Chondrocyte (in vitro differentiated cells): ENCODE measurements at places on chromosomes 2 and 18. TPM values are rescaled to one million over a fixed set of nuclear protein-coding genes. Genes with fewer than 3 reads are reported as not detected.

- no peaks in the 10 kb centered on the region for H3K36me3 ChIP-seq
- no peak overlapping the region for H3K27ac ChIP-seq
- H3K4me1 ChIP-seq = no peaks in the 10 kb centered on the region
- peaks cover 30% of the 10 kb centered on the region for H3K27me3 ChIP-seq
- DNase-seq = no peak
- no peak overlapping the region for H3K4me3 ChIP-seq
These were observed 38.9 kb upstream of the OTOF start for GRCh38 chr2:26516781-26517180.

GRCh38 chr2:240499309-240500301 is 58.2 kb downstream of the ANKMY1 start:
- no peak overlapping the region for H3K27ac ChIP-seq
- H3K36me3 ChIP-seq = peaks cover 9% of the 10 kb centered on the region

- H3K36me3 ChIP-seq = no peaks in the 10 kb centered on the region
- no peak overlapping the region for H3K4me3 ChIP-seq
- no peaks in the 10 kb centered on the region for H3K4me1 ChIP-seq
- no peak overlapping the region for H3K27ac ChIP-seq
These were observed 602.2 kb downstream of the GALR1 start for GRCh38 chr18:77851802-77852201.

- H3K36me3 ChIP-seq = no peaks in the 10 kb centered on the region
- peaks cover 3% of the 10 kb centered on the region for H3K27me3 ChIP-seq
- no peak overlapping the region for H3K27ac ChIP-seq
These were observed 66.3 kb downstream of the RRM2 start for GRCh38 chr2:10188729-10189305.

DNA sequence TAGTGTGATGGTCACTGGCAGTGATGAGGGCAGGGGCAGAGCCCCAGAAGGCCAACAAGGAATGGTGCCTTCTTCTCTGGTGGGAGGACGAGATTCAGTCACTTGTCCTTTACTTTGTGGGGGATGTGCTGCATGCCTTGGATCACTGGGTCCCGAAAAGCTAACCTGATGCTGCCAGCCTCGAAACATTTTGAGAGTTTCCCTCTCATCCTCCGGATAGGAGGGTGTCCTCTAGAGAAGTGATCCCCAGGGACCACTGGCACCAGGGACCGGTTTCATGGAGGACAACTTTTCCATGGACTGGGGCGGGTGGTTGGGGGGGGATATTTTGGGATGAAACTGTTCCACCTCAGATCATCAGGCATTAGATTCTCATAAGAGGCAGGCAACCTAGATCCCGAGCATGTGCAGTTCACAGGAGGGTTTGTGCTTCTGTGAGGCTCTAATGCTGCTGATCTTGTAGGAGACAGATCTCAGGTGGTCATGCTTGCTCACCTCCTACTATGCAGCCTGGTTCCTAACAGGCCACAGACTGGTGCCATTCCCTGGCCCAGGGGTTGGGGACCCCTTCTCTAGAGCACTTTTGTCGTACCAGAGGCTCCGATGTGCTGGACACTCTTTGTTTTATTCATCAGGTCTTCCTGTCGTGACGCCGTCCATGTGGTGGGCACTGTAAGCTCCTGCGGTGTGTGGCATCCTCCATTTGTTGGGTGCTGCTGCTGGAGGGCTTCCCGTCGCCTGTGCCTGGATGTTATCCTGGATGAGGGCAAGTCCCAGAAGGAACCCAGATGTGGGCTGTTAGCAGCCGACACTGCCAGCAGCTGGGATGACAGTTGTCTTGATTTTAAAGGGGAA is 68.5 kb upstream of the HDAC4 start:
- H3K36me3 ChIP-seq = no peaks in the 10 kb centered on the region
- DNase-seq = no peak
- H3K27me3 ChIP-seq = peaks cover 20% of the 10 kb centered on the region
- peaks cover 9% of the 10 kb centered on the region for H3K4me1 ChIP-seq

GRCh38 chr2:233422050-233422639 is 67.9 kb downstream of the DGKD start:
- no peaks in the 10 kb centered on the region for H3K27me3 ChIP-seq
- no peak for DNase-seq
- no peak overlapping the region for H3K4me3 ChIP-seq
- peaks cover 8% of the 10 kb centered on the region for H3K36me3 ChIP-seq
- peak overlapping the region; percentile 70 for H3K27ac ChIP-seq
- peaks cover 83% of the 10 kb centered on the region for H3K4me1 ChIP-seq

Gene TGIF1
- total RNA-seq = 26.5 to 67.0 TPM (median 58.5 TPM) in 3 replicates
